GM23248 (cell line): ENCODE measurements at places on chromosomes 11 and 22. TPM values are rescaled to one million over a fixed set of nuclear protein-coding genes. Genes with fewer than 3 reads are reported as not detected.

SCGB1D2 gene
- not detected in 2 replicates for polyA plus RNA-seq

C11orf21 gene
- polyA plus RNA-seq: not detected in 2 replicates

KREMEN1 gene
- 4.3 and 4.5 TPM in 2 replicates for polyA plus RNA-seq

CD6 gene
- polyA plus RNA-seq: not detected in 2 replicates

P2RX6 gene
- polyA plus RNA-seq: 2.2 and 2.4 TPM in 2 replicates

PHLDA2 gene
- polyA plus RNA-seq: 64.4 and 66.0 TPM in 2 replicates

SLC29A2 gene
- not detected in 2 replicates for polyA plus RNA-seq

OR52E8 gene
- not detected in 2 replicates for polyA plus RNA-seq

ILK gene
- polyA plus RNA-seq: 256 and 264 TPM in 2 replicates

GP1BB gene
- polyA plus RNA-seq: 3.2 and 4.9 TPM in 2 replicates

CARD16 gene
- not detected in 2 replicates for polyA plus RNA-seq

YPEL1 gene
- 0.47 and 1.1 TPM in 2 replicates for polyA plus RNA-seq

HMOX1 gene
- polyA plus RNA-seq: 44.3 and 46.6 TPM in 2 replicates

EHD1 gene
- 55.2 and 56.3 TPM in 2 replicates for polyA plus RNA-seq

RPL27A gene
- 1,046 and 1,073 TPM in 2 replicates for polyA plus RNA-seq

VWCE gene
- polyA plus RNA-seq: 0.61 and 0.70 TPM in 2 replicates

KIRREL3 gene
- polyA plus RNA-seq: 16.1 and 17.5 TPM in 2 replicates
